ENCODE measurements at places on chromosomes 5 and 9. TPM values are rescaled to one million over a fixed set of nuclear protein-coding genes. Genes with fewer than 3 reads are reported as not detected.
A peak's percentile ranks its signal among the peaks of the same experiment; 100 is the strongest.

The DNAI1 gene
- total RNA-seq: not detected

The TICAM2 gene
- total RNA-seq: 1.7 TPM

The SLCO6A1 gene
- not detected for total RNA-seq

DNA sequence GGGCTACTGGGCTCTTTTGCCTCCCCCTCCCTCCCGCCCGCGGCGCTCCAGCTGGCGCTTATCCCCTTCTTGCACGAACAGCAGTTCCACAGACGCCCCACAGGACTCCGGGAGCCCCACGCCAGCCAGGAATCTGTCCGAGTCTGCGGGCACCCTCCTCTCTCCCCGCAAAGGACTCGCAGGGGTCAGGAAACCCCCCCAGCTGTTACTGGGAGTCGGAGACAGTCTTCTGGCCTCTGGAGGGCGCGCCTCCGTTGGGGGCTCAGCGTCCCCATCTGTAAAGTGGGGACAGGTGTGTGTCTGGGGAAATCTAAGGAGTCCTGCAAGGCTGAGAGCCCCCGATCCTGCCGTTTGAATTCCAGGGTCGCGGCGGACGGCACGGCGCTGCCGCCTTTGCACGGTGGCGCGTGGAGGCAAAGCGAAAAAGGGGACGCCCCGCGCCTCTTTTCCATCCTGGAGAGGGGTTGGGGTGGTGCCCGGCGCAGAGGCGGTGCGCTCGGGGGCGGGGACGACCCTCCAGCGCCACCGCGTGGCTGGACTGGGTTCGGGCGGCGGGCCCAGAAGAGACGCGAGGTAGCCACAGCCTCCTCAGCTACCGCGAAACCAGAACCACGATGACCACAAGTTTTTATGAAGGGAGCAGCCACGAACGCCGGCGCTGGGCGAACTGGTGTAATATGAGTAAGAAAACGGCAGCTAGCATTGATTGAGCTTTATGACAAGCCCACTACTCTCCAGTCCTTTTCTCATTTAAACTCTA lies 2.8 kb upstream of the CCIN start:
- H3K27me3 ChIP-seq: no peaks in the 10 kb centered on the region
- H3K4me3 ChIP-seq: peak overlapping the region; percentile 56
- peak; percentile 96 for DNase-seq
- H3K36me3 ChIP-seq: no peaks in the 10 kb centered on the region
- H3K27ac ChIP-seq: peak overlapping the region; percentile 87
- peaks cover 16% of the 10 kb centered on the region for H3K4me1 ChIP-seq

The PRELID2 gene
- total RNA-seq: 19.7 TPM

DNA sequence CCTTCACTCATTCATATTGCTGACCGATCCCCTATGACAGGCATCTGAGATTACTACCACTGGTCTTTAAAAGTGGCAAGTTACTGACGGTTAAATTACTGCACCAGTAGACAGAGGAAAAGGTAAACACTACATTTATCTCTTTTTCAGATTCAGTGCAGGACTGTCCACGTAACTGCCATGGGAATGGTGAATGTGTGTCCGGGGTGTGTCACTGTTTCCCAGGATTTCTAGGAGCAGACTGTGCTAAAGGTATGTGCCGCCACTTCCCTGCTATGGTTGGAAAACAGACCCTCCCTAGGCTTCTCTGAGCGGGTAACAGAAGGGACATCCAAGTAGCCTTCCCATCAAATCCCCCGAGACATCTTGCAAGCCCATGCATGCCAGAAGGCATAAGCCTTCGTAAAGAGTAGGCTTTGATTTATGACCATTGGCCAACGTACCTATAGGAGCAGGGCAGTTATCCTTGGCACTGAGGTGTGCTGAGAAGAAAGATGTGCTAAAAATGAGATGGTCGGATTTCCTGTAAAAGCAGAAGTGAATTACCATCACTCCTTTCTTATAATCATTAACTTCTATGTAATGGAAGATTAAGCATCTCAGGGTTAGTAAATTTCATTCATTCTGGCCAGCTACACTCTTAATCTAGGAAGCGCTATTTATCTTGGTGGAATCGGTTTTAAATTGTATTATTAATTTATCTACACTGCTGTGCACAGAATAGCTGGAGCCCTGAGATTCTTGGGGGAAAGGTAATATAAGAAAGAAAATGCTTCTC lies 193.4 kb upstream of the WWC1 start:
- peaks cover 15% of the 10 kb centered on the region for H3K36me3 ChIP-seq
- H3K27ac ChIP-seq: no peak overlapping the region
- no peak overlapping the region for H3K4me3 ChIP-seq
- DNase-seq: no peak

The GPR150 gene
- 0.92 TPM for total RNA-seq

GRCh38 chr9:122228568-122229484 lies at the start of gene LHX6:
LHX6 (minus strand) TSS chr9:122228957; CDS start chr9:122228740, 217 bp downstream.
- H3K4me3 ChIP-seq: peak within 1 kb of the TSS; percentile 53
- no peaks in the 10 kb centered on the region for H3K36me3 ChIP-seq
- H3K4me1 ChIP-seq: peaks cover 27% of the 10 kb centered on the region
- peak within 1 kb of the TSS; percentile 36 for H3K27ac ChIP-seq

The S1PR3 gene
- 184 TPM for total RNA-seq

DNA sequence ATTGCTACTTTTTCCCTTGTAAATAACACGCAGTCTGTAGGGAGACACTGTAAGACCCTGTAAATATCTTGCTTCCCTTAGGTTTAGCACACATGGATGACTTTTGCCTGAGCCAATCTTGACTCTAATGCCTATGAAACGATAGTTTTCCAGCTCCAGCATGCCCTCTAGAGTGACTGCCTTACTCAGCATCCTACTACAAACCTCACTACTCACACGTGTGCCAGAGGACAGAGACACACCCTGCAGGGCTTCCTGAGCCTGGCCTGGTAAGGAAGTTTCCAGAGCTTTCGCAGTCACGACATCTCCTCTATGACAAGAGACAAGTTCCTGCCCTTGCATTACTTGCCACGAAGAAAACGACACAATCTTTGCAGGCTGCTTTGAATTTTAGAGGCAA lies 138.1 kb downstream of the ATPSCKMT start:
- no peaks in the 10 kb centered on the region for H3K27me3 ChIP-seq
- H3K27ac ChIP-seq: no peak overlapping the region
- H3K4me3 ChIP-seq: no peak overlapping the region
- DNase-seq: no peak

DNA sequence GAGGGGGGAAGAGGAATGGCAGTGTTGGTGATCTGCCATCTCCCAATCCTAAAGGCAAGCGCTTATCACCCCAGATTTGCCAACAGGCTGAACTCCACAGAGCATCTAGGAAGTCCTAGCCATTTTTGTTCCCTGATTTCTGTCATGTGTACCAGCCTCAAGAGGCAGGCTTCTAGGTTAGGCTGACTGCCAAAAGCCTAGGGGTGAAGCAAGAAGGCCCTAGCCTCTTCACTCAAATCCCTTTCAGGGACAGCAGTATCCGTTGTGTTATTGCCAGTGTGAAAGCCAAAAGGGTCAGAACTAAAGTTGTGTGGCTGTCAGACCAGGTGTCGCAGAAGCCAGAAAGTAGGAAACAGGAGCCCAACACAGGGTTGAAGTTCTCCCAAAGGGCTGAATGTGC lies 14.7 kb downstream of the IGIP start:
- H3K4me1 ChIP-seq: peaks cover 14% of the 10 kb centered on the region
- H3K4me3 ChIP-seq: no peak overlapping the region
- no peaks in the 10 kb centered on the region for H3K36me3 ChIP-seq

GRCh38 chr5:181281984-181282316 lies 21.0 kb upstream of the TRIM52 start:
- no peak overlapping the region for H3K27ac ChIP-seq
- no peak for DNase-seq
- no peaks in the 10 kb centered on the region for H3K4me1 ChIP-seq
- no peaks in the 10 kb centered on the region for H3K27me3 ChIP-seq
- H3K4me3 ChIP-seq: no peak overlapping the region

The SLC2A8 gene
- 27.0 TPM for total RNA-seq

The ARHGEF39 gene
- total RNA-seq: 1.7 TPM

The TAF11L5 gene
- total RNA-seq: not detected

DNA sequence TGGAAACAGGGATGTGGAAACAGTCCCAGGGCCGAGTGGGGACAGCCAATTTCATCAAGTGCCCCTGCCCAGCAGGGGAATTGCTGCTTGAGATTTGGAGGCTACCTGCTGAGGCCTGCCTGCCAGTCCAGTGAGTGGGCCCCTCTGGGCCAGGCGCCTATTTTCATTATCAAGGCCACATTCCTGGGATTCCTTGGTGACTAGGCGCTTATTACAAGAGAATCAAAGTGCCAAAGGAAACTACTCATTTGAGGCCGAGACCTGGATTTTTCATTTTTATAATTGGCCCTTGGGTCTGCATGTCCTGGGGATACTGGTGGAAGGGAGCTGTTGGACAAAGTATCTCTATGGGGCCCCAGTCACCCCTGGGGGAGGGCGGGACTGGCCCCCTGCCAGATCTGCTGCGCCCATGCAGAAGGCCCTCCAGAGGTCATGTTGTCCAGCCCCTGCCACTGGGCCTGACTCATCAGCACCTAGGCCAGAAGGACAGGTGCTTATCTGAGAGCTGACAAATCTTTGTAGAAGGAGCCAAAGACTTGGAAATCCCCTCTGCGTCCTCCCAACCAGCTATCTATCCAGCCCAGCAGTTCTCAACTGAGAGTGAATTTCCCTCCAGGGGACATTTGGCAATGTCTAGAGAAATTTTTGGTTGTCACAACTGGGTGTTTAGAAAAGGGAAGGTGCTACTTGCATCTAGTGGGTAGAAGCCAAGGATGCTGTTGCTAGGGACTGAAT lies 45.6 kb downstream of the FOXI1 start:
- peaks cover 8% of the 10 kb centered on the region for H3K4me1 ChIP-seq
- H3K27me3 ChIP-seq: no peaks in the 10 kb centered on the region
- no peaks in the 10 kb centered on the region for H3K36me3 ChIP-seq
- no peak overlapping the region for H3K27ac ChIP-seq
- DNase-seq: no peak

The MFAP3 gene
- total RNA-seq: 35.1 TPM

The ZDHHC11 gene
- total RNA-seq: 10.0 TPM

- no peak overlapping the region for H3K4me3 ChIP-seq
- no peaks in the 10 kb centered on the region for H3K36me3 ChIP-seq
- H3K27ac ChIP-seq: no peak overlapping the region
- H3K27me3 ChIP-seq: no peaks in the 10 kb centered on the region
- H3K4me1 ChIP-seq: peaks cover 4% of the 10 kb centered on the region
- DNase-seq: no peak
Observed at GRCh38 chr9:27462434-27462833, 61.7 kb upstream of the IFNK start.

The ATOSB gene
- 26.4 TPM for total RNA-seq

DNA sequence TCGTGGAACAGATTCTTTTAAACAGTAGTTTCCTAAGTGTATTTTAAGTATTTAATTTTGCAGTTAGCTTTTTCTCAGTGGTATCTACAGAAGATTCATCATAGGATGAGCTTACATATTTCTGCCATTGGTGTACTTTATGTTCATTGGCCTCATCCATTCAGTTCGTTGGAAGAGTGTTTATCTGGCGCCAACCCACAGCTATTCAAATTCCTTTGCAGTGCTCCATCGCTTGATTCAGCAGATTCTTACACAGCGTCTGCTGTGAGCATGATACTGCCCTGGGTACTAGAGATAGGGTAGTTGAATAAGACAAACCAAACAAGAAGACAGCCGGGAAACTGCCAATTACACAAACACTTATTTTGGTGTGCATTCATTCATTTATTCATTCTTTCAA lies 55.1 kb downstream of the NUP214 start:
- no peak overlapping the region for H3K4me3 ChIP-seq
- H3K4me1 ChIP-seq: peaks cover 10% of the 10 kb centered on the region
- no peak for DNase-seq
- peaks cover 18% of the 10 kb centered on the region for H3K36me3 ChIP-seq
- no peak overlapping the region for H3K27ac ChIP-seq

GRCh38 chr5:116472274-116472673 lies 102.3 kb downstream of the SEMA6A start:
- no peak overlapping the region for H3K27ac ChIP-seq
- peaks cover 27% of the 10 kb centered on the region for H3K36me3 ChIP-seq
- no peak for DNase-seq

The IL5 gene
- total RNA-seq: not detected

- H3K27me3 ChIP-seq: no peaks in the 10 kb centered on the region
- no peak for DNase-seq
- H3K27ac ChIP-seq: no peak overlapping the region
- no peaks in the 10 kb centered on the region for H3K36me3 ChIP-seq
- peaks cover 28% of the 10 kb centered on the region for H3K4me1 ChIP-seq
- H3K4me3 ChIP-seq: no peak overlapping the region
Observed at GRCh38 chr5:115813719-115814118, 2.7 kb downstream of the CDO1 start.

The PIP5K1B gene
- total RNA-seq: 1.3 TPM

GRCh38 chr9:133522073-133522910 lies 2.5 kb downstream of the MYMK start:
- peaks cover 7% of the 10 kb centered on the region for H3K4me1 ChIP-seq
- H3K36me3 ChIP-seq: no peaks in the 10 kb centered on the region

DNA sequence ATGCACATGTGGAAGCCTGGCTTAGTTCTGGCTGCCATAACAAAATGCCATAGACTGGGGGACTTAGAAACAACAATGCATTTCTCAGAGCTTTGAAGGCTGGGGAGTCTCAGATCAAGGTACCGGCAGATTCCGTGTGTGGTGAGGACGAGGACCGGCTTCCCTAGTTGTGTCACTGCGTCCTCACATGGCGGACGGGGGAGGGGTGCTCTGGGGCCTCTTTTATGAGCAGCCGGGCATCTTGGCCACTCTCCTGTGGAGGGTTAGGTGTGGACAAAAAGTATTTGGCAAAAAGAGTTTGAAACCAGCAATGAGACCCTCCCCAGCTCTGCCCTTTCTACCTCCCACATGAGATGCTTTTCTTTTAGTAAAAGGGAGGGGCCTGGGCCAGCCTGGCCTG lies 118.5 kb upstream of the LPCAT1 start:
- DNase-seq: no peak
- H3K4me3 ChIP-seq: no peak overlapping the region
- no peak overlapping the region for H3K27ac ChIP-seq
- peaks cover 23% of the 10 kb centered on the region for H3K4me1 ChIP-seq
- no peaks in the 10 kb centered on the region for H3K36me3 ChIP-seq
- H3K27me3 ChIP-seq: peaks cover 33% of the 10 kb centered on the region

Measured in esophagus muscularis mucosa (tissue), 4 donors.